ENCODE measurements at places on chromosomes 3 and 15.

- no peak for DNase-seq
Observed at GRCh38 chr15:38504680-38505467, 50.9 kb downstream of the FAM98B start.

- DNase-seq = no peak
Observed at GRCh38 chr3:153855772-153856171, 265.4 kb upstream of the ARHGEF26 start.

DNA sequence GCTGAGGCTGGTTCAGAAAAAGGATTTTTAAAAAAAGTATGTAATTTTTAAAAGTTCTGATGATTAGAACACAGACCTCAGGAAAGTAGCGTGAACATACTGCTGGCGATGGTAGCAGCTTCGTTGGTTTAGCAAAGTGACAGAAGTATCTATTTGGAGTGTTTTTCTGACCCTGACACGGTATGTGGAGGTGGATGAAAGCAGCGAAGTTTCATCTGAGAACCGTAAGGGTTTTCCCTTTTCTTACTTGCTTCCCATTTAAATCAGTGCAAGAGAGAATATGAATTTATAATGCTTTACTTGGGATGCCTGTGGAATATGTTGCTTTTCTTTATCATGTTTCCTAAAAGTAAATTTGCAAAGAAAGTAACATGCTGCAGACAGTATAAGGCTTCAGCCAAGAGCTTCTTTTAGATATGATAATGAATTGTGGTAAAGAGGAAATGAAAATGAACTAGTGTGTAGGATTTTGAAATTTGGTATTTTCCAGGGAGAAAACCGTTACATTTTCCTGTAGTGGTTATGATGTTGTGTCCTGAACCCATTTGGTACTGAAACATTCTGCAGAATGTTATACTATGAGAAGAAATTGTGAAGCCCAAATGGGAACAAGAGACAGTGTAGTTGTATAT, 3.9 kb downstream of the CHST2 start:
- DNase-seq = no peak

DNA sequence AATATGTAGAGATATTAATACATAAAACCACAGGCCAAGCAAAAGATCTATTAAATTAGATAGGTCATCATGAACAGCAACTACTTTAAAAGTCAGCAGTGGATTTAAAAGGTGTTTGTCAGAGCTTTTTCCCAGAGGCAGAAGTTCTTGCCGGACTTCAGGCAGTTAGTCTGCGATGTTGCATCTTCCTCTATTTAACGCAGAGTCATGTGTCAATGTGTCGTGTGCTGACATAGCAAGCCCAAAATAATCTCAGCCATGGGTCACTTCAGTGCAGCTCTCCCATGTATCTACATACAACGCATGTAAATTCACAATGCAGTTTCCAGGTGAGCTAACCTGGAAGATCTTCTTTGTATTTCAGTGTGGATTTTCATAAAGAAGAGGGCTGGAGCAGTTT, 8.0 kb upstream of the TMEM212 start:
- DNase-seq = no peak

DNA sequence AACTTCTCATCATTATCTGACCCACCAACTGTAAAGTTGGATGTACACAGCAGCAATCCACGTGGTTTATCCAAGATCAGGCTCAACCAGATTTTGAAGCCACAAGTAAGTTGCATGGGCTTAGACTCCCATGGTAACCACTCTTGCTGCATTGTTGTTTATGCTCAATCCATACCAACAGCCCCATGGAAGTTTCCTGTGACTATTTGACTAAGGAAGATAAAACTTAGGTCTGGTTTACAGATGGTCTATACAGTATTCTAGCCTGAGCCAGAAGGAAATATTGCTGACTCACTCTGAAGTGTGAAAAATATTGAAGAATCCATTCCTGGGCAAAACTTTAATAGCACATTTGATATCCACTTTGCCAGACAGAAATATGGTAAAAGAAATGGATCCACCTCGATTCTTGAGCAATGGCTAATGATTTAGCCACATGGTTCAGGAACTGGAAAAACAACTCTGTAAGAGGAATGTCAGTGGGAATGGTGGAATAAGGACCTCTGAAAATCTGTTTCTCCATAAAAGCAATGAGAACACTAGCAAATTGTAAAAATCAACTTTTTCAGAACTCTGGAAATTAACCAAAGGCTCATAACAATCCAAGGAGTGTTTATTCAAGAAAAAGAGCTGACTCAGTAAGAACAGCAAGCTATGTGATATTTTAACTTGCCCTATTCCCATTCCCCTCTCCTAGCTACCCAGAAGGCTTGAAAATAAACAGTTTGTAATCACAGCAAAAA, 162.9 kb upstream of the STT3B start:
- no peak for DNase-seq

DNA sequence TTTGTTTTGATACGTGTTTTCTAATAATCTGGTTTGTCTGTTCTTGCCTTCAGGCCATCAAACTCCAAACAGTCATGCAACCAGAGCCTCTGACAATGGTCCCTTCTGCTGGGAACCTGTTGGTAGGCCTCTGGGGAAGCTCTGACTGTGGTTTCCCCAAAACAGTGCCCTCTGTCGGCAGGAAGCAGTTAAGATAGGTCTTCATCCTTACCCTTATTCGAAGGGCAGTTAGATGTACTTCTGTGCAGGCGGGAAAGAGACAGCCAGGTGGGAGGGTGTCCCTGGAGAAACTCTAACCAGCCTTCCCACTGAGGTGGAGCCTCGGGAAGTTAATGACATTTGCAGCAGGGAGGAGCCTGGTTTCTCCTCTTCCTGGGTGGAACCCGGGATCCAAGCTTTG, 81.6 kb upstream of the CHMP2B start:
- no peak for DNase-seq

DNA sequence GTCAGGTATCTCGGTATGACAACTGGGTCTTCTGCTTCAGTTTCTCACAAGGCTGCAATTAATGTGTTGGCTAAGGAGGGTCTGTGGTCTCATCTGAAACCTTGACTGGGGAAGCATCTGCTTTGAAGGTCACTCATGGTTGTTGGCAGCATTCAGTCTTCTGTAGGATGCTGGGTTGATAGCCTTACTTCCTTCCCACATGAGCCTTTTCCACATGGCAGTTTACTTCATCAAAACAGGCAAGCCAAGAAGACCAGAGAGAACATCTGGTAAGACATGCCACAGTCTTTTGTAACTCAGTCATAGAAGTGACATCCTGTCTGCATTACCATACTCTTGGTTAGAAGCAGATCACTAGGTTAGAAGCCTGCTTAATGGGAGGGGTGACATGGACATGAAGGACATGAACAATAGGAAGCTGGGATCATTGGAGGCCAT, 49.5 kb downstream of the CMC1 start:
- no peak for DNase-seq

DNA sequence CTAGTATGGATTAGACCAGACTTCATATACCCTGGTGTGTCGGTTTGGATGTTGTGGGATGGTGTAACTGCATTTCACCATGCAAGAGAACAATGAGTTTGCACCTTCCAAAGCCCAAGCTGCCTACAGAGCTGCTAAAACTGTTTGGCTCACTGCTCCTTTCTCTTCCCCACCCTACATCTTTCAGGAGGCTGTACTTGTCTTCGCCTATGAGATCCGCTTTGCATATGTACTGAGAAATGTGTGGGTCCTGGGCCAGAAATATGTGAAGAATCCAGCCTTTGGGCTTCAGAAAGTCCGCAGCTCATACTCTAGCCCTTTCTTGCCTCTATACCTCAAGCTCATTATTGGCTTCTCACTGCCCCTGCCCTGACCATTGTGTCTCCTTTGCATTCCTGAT, 1060.0 kb downstream of the NTRK3 start:
- no peak for DNase-seq

DNA sequence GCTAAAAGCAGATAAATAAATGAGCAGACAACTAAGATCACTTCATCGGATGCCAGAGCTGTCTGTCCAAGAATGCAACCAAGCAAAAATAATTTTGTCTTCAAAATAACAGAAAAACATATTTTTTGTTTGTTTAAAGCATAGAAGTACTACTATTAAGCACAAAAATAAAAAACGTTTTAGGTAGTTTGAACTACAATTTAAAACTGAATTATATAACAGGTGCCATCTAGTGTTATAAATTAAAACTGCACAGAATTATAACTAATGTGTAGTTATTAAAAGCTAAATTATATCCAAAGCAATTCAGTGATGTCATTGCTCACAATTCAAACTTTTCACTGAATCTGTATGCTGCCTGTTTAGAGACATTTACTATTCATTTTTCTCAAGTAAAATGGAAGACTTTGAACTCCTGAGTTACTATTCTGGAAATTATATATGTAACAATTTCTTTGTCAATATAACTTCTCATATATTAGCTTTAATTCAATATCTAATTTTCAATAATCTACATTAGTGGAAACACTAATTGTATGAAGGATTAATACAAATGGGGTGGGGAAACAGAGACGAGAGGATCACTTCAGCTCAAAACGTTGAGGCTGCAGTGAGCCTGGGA, 29.5 kb downstream of the LINS1 start:
- no peak for DNase-seq

DNA sequence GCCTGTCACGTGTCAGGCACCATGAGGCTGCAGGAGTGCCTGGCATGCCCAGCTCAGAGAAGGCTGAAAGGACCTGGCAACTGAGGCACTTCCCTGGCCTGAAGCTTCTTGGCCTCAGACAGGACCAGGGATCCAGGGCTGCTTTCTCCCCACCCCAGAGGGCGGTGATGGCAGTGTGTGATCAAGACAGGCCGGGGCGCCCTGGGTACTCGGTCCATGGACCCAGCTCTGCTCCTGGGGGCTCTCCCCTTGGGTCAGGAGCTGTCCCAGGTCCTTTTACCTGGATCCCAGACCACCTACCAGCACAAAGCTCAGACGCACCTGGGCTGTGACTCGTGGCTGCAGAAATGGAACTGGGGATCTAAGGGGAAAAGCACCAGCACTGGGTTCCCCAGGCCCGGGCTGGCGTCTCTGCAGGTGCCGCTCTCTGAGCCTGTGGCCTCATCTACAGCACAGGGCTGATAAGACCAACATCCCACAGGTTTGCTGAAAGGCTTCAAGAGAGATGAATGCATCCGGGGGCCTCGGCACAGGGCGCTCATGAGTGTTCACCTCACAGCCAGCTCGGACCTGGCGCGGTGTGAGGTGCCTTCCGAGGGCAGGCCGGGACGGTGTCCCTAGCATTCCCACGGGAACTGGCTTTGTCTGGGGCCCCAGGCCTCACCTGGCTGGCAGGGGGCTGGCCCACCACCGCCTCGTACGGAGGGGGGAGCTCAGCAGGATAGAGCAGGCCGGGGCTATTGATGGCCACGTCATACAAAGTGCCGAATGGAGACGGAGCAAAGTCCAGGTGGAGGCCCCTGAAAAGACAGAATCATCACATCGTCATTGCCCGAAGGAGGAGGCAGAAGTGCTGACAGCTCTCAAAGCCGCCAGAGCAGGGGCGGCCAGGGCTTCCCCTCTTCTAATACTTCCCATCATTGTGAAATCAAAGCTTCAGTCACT, 133.6 kb downstream of the NSMCE3 start:
- no peak for DNase-seq

DNA sequence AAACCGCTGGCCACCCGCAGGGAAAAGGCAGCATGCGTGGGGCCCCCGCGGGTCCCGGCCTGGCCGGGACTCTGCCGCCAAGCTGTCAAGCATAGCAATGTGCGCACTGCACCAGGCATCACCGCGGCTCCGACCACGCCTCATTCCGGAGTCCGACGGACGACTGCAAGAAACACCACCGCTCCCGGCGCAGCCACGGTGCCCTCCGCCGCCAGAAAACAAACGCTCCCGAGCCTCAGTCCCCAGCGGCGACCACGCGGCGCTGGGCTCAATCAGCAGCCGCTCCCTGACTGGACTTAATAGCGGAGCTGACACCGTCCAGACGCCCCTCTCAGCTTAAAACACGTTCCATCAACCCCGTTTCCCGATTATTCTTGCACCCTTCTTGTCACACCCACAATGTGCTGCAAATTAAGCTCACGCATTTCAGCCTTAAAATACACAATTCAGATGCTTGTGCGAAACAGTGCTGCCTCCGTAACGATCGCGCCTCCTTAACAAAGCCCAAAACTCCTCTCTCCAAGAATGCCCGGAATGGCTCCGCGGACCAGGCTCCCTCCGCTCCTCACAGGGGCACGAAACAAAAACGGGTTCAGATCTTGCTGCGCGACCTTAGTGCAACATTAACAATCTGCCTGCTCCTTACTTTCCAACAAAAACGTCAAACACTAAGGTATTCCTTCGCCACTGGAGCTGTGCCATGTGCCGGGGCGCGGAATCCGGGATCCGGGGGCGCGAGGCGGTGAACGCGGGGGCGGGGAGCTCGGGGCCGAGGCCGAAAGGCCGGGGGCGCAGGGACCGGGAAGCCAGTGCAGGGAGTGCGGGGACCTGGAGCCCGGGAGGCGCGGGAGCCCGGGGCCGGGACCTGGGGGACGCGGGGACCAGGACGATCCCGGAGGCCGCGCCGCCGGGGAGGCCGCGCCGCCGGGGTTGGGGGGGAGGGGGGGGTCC, 655 bp downstream of the CYFIP1 start:
- no peak for DNase-seq

DNA sequence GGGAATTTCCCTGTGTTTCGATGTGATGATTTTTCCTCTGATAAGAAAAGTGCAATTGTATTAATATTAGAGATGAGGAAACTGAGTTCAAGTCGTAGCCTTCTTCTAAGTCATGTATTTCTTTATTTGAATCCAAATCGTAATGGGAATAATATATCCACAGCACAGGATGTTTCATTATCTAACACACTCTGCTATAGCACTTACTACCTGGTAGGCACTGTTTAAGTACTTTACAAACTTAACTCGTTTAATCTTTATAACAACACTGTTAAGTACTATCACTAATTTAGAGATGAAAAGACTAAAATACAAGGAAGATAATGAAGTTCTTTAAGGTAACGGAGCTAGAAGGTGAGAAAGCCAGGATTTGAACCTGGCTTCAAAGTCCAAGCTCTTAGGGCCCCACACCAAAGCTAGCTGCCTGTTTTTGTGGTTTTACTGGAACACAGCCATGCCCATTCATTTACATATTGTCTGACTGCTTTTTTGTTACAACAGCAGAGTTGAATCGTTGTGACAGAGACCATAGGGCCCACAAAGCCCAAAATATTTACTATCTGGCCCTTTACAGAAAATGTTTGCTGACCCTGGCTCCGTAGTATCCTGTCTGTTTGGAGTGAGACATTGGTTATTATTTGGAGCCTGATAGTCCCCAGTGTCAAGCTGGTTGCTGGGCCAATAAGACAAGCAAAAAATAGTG, 9.6 kb upstream of the ATP13A3 start:
- no peak for DNase-seq
